A172 (cell line): ENCODE measurements at places on chromosomes 2 and 18. TPM values are rescaled to one million over a fixed set of nuclear protein-coding genes. Genes with fewer than 3 reads are reported as not detected.

Gene FIGLA
- total RNA-seq, result not detected in 2 replicates

Gene C1GALT1C1L
- total RNA-seq, result 1.7 and 2.1 TPM in 2 replicates

Gene BOLL
- total RNA-seq, result not detected in 2 replicates

Gene CYRIA
- total RNA-seq, result 23.7 and 25.2 TPM in 2 replicates

Gene SH2D6
- total RNA-seq, result 0.22 and 1.0 TPM in 2 replicates

Gene SERPINB2
- total RNA-seq, result not detected in 2 replicates

Gene ITGB1BP1
- total RNA-seq, result 93.1 and 115 TPM in 2 replicates

Gene EFR3B
- 2.2 TPM in 2 replicates for total RNA-seq

Gene SNTG2
- 0.86 TPM in 1 of 2 replicates, not detected in the other for total RNA-seq

Gene VAMP8
- total RNA-seq, result 1.3 and 1.5 TPM in 2 replicates

Gene NR4A2
- total RNA-seq, result 0.10 TPM in 2 replicates

Gene DYSF
- total RNA-seq, result 10.6 and 13.6 TPM in 2 replicates

Gene DPP10
- not detected in 2 replicates for total RNA-seq

Gene SCN9A
- 6.3 and 8.2 TPM in 2 replicates for total RNA-seq

Gene ACVR1C
- total RNA-seq, result not detected in 2 replicates

Gene NLRC4
- total RNA-seq, result not detected in 2 replicates

Gene TBR1
- not detected in 2 replicates for total RNA-seq

Gene C2orf80
- total RNA-seq, result not detected in 2 replicates

Gene PRADC1
- 39.3 and 48.8 TPM in 2 replicates for total RNA-seq

Gene IL1RL1
- 0.02 TPM in 1 of 2 replicates, not detected in the other for total RNA-seq

Gene HTRA2
- total RNA-seq, result 58.0 and 70.3 TPM in 2 replicates

Gene TUBA3E
- not detected in 2 replicates for total RNA-seq

Gene REG1B
- total RNA-seq, result not detected in 2 replicates

Gene TRIM43
- not detected in 2 replicates for total RNA-seq

Gene CMPK2
- 11.4 and 12.7 TPM in 2 replicates for total RNA-seq

Gene EGR4
- total RNA-seq, result not detected in 2 replicates

Gene DSG2
- total RNA-seq, result 51.7 and 55.3 TPM in 2 replicates

Gene PHLPP1
- 6.4 and 7.9 TPM in 2 replicates for total RNA-seq

Gene REEP1
- total RNA-seq, result 7.8 and 10.3 TPM in 2 replicates
